Lung (tissue), 17 donors: ENCODE measurements at places on chromosomes 6 and 20. TPM values are rescaled to one million over a fixed set of nuclear protein-coding genes. Genes with fewer than 3 reads are reported as not detected.

TRIM40 gene
- not detected for total RNA-seq

ABHD16B gene
- total RNA-seq = not detected

SEL1L2 gene
- not detected for total RNA-seq

NR2E1 gene
- total RNA-seq = not detected

IP6K3 gene
- total RNA-seq = 3.9 TPM

TRIM10 gene
- 1.8 TPM for total RNA-seq

DNA sequence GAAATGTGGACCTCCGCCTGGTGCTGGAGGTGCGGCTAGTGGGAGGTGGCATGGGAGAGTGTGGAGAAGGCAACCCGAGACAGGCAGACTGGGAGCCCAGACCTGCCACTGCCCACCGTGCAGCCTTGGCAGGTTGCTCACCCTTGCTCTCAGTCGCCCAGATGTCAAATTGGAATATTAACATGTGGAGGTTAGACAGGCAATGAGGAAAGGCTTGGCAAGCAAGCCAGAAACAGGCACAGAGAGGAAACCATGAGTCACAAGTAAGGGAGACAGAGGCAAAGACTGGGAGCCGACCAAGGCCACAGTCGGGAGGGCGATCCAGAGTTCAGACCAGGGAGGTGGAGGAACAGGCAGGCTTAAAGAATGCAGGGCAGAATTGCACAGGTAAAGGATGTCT is 178.2 kb downstream of the FOXC1 start:
- no peaks in the 10 kb centered on the region for H3K27me3 ChIP-seq
- no peak overlapping the region for H3K4me3 ChIP-seq
- no peaks in the 10 kb centered on the region for H3K36me3 ChIP-seq
- H3K27ac ChIP-seq = no peak overlapping the region
- no peak for DNase-seq

GRCh38 chr6:70590400-70590799 is 23.7 kb downstream of the SDHAF4 start:
- no peaks in the 10 kb centered on the region for H3K27me3 ChIP-seq
- peaks cover 4% of the 10 kb centered on the region for H3K36me3 ChIP-seq
- no peaks in the 10 kb centered on the region for H3K4me1 ChIP-seq
- H3K4me3 ChIP-seq = no peak overlapping the region

- H3K4me1 ChIP-seq = no peaks in the 10 kb centered on the region
- no peaks in the 10 kb centered on the region for H3K27me3 ChIP-seq
- H3K36me3 ChIP-seq = no peaks in the 10 kb centered on the region
- H3K4me3 ChIP-seq = no peak overlapping the region
These were observed 334.4 kb downstream of the QKI start for GRCh38 chr6:163748886-163749285.

- H3K27me3 ChIP-seq = no peaks in the 10 kb centered on the region
- H3K27ac ChIP-seq = no peak overlapping the region
- H3K36me3 ChIP-seq = peaks cover 1% of the 10 kb centered on the region
- H3K4me3 ChIP-seq = no peak overlapping the region
- H3K4me1 ChIP-seq = no peaks in the 10 kb centered on the region
These were observed 18.9 kb downstream of the TREML1 start for GRCh38 chr6:41135062-41135832.

GRCh38 chr20:58450254-58450653 is 61.2 kb downstream of the VAPB start:
- no peak for DNase-seq
- no peak overlapping the region for H3K4me3 ChIP-seq
- H3K27ac ChIP-seq = no peak overlapping the region
- no peaks in the 10 kb centered on the region for H3K27me3 ChIP-seq
- no peaks in the 10 kb centered on the region for H3K4me1 ChIP-seq

- no peaks in the 10 kb centered on the region for H3K36me3 ChIP-seq
- no peaks in the 10 kb centered on the region for H3K27me3 ChIP-seq
- H3K4me1 ChIP-seq = no peaks in the 10 kb centered on the region
- DNase-seq = no peak
- no peak overlapping the region for H3K4me3 ChIP-seq
- no peak overlapping the region for H3K27ac ChIP-seq
These were observed 17.6 kb upstream of the RPS6KA2 start for GRCh38 chr6:166644681-166645080.

- H3K27me3 ChIP-seq = no peaks in the 10 kb centered on the region
- no peaks in the 10 kb centered on the region for H3K36me3 ChIP-seq
- H3K4me1 ChIP-seq = no peaks in the 10 kb centered on the region
These were observed 199.1 kb downstream of the ERMARD start for GRCh38 chr6:169950558-169950957.

GRCh38 chr6:125558241-125558843 is 191.1 kb upstream of the HEY2 start:
- H3K27ac ChIP-seq = no peak overlapping the region
- H3K36me3 ChIP-seq = no peaks in the 10 kb centered on the region
- peak; percentile 71 for DNase-seq
- no peaks in the 10 kb centered on the region for H3K4me1 ChIP-seq

DNA sequence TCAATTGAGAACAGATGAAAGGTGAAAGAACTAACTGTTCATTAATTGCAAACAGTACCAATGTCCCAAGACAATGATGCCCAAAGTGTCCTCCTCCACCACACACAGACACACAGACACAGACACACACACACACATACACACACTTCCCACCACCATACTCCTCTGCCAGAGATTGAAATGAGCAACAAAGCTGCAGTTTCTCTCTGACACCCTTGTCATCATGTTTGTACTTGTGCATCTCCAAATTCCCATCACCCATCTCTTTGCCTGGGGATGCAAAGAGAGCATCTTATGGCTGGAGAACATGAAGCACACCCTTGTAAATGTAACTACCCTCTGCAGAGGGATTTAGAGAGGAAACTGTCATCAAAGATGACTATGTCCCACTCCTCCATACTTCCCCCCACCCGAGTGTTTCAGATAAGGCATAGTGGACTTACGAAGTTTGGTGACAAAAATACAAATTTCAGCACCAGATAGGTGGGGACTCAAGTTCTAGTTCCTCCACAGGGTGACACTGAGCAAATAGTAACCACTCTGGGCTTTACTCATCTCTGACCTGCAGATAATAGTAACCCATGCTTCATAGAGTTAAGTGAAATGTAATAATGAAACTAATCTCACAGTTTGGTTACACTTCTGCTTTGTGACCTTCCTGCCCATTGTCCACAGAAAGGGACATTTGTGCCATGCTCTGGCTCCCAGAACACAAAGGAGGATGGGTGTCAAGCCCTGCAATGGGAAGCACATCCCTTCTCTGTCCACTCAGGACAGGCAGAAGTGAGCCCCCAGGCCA is 8.7 kb downstream of the MAFB start:
- no peak overlapping the region for H3K27ac ChIP-seq
- peaks cover 10% of the 10 kb centered on the region for H3K27me3 ChIP-seq
- H3K4me3 ChIP-seq = no peak overlapping the region

DNA sequence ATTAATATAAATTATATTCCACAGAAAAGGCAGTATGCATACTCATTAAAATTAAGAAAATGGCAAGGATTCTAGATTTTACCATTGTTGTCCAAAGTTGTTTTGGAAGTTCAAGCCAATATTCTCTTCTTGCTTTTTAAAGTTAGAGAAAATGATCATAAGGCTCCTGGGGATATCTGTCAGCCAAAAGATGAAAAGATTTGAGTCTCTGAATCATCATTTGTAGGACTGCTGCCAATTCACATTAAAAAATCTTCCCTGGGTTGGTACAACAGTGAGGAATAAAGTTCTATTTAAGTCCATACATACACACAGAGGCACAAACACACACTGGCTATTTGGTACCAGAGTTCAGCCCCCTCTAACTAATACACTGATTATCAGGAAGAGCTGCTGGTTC is 620.1 kb downstream of the COL12A1 start:
- no peaks in the 10 kb centered on the region for H3K27me3 ChIP-seq
- no peak overlapping the region for H3K4me3 ChIP-seq
- no peak overlapping the region for H3K27ac ChIP-seq
- no peaks in the 10 kb centered on the region for H3K4me1 ChIP-seq
- DNase-seq = no peak

DNA sequence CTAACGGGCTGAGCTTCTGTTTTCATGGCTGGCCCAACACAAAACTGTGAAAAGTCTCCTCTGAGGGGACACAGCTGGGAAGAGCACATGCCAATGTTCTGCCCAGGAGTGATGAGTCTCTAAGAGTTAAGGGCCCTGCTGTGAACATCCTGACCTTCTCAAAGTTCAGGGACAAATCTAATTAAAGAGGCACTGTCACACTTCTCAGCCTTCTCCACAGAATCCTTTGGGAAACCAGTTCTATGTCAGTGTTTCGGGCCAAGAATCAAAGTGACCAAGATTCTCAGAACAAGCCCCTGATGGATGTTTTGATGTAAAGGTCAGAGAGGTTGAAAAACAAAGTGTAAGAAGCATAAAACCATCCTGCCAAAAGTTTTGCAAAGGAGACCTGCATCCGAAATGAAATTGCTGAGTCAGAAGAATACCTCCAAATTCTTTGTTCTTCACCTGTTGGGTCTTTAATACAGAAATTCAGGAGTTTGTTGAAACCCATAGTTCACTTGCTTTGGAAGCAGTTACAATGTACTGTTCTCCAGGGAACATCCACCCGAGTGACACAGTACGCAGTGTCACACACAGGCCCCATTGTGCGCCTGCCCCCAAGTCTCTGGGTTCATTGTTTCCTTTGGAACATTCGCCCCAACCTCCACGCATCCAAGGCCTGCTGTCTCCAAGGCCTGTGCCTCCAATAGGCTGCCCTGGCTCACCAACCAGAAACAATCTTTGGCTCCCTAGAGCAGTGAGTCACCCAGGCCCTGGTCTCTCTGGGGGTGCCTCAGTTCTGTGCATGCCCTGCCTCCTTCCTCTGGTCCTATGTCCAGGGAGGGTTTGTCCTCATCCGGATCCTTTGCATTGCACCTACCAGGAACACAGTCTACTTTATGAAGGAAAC is 65.5 kb upstream of the QKI start:
- H3K4me1 ChIP-seq = peaks cover 8% of the 10 kb centered on the region
- no peaks in the 10 kb centered on the region for H3K36me3 ChIP-seq
- no peaks in the 10 kb centered on the region for H3K27me3 ChIP-seq

DNA sequence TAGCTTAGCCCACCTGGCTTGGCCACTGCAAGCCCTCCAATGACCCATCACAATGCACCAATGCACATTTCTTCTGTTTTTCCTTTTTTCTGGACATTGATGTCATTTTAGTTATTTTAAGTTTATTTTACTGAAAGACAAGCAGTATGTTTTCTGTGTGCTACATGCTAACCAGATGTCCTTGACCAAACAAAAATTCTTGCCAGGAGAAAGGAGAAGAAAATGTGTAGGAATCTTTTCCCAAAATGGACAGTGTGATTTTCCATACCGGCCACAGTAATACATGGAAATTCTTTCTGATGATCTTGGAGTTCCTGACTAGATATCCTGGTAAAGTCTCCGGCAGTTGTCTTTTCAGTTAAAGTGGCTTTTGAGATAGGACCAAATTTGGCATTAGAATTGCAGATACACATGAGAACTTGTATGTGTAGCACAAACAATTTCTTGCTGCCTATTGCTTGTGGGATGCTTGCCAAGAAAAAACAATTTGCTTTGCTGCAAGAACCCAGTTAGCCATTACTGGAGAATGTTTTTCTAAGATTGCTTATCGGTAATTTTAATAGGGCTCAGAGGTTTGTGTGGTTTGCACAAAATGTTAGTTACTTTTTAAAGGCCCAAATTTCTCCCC is 696.5 kb upstream of the CITED2 start:
- no peak overlapping the region for H3K27ac ChIP-seq
- H3K27me3 ChIP-seq = no peaks in the 10 kb centered on the region
- H3K36me3 ChIP-seq = no peaks in the 10 kb centered on the region
- peak; percentile 39 for DNase-seq

DNA sequence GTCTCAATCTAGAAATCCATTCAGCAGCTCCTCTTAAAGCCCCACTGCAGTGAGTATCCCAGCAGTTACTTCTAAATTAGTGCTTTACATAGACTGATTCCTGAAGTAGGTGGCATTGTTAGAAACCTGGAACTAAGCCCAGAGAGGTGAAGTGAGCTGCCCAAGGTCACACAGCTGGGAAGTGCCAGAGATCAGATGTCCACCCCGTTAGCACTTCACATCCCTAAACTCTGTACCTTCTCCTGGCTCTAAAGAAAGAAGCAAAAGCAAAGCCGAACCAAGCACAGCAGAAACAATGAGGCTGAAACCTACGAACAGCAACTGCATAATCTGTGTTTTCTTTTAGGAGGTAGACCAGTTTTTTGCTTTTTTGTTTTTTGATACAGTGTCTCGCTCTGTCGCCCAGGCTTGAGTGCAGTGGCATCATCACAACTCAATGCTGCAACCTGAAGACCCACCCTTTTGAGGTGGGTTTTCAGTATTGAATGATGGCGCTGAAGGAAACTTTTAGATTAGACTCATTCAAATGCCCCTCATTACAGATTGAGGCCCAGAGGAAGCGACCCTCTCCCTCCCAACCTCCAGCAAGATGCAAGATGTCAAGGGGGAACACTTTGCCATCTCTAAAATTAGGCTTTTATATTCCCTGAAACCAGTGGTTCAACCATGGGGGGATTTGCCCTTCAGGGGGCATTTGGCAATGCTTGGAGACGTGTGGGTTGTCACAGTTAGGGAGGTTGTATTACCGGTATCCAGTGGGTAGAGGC is 3.2 kb upstream of the ZMYND8 start:
- H3K27me3 ChIP-seq = no peaks in the 10 kb centered on the region
- DNase-seq = no peak

DNA sequence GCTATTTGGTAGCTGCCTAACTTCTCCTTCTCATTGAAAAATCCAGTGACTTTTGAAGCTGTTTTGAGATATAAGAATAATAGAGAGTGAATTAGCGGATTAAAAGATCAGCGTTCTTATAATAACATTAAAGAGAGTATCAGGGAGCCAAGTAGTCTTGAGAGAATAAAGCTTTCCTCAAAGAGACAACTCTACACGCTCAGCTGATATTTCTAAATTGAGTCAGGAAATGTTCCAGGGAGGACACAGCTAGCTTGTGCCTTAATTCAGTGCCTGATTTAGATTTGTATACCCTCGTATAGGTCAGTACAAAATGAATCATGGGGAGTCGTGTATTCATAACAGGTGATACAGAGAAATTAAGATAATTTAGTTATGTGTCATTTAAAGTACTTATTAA is 75.1 kb upstream of the QKI start:
- DNase-seq = no peak
- H3K27me3 ChIP-seq = no peaks in the 10 kb centered on the region
- H3K4me1 ChIP-seq = peaks cover 5% of the 10 kb centered on the region
- H3K4me3 ChIP-seq = no peak overlapping the region
- H3K27ac ChIP-seq = peak overlapping the region; percentile 88

DNA sequence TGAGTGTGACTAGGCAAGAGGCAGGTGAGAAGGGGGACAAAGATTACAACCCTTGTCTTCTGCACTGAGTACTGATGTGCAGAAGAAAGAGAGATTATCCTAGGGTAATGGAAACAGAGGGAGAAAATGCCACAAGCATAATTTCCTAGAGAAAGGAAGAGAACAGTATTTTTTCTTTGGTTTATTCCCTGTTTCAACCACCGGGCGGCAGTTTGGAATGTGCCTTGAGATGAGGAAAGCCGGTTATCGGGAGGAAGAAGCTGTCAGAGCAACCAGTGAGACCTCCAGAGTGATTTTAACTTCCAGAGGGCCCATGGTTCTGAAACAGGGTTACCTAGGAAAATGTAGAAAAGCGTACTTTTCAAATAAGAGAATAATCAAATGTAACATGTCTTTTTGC is 121.4 kb downstream of the REV3L start:
- H3K27me3 ChIP-seq = no peaks in the 10 kb centered on the region
- DNase-seq = peak; percentile 72
- peaks cover 1% of the 10 kb centered on the region for H3K36me3 ChIP-seq

GRCh38 chr6:11023032-11023431 is 21.1 kb downstream of the ELOVL2 start:
- no peak overlapping the region for H3K4me3 ChIP-seq
- no peaks in the 10 kb centered on the region for H3K36me3 ChIP-seq
- H3K4me1 ChIP-seq = no peaks in the 10 kb centered on the region
- no peak for DNase-seq
